ENCODE measurements at places on chromosomes 4 and X.

- DNase-seq = no peak
Measured at GRCh38 chr4:73019462-73020047, 50.0 kb downstream of the COX18 start.

- DNase-seq = no peak
Measured at GRCh38 chr4:188154668-188155405, 15.6 kb downstream of the TRIML1 start.

DNA sequence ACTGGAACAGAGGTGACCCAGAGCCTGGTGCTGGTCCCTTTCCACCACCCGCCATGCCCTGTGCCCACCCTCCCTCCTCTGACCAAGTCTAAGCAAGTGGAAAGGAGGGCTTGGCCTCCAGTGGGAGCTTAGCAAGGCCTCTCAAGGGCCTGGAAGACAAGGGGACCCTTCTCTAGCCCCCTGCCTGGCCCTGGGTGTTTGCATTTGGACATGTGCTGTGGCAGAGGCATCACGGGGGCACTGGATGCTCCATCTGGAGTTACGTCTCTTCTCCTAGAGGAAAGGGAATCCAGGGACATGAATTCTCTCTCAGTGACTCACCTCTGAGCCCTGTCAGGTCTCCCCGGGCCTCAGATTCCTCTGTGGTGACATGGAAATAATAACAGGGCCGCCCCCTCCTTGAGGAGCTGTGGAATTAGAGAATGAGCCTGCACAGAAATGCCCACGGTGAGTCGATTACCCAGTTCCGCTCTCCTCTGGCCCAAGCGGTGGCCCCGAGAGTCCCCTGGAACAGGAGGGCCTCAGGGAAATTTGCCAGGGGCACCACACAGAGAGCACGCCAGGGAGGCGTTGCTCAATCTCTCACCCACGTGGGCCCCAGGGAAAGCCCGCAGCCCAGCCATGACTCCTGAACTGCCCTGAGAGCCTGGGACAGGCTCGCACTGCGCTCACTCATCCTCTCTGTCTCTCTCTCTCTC is 189.6 kb downstream of the BCOR start:
- DNase-seq = peak; percentile 87

GRCh38 chr4:141352909-141353525 is 132.3 kb downstream of the ZNF330 start:
- DNase-seq = no peak

- no peak for DNase-seq
Measured at GRCh38 chr4:137647375-137647774, 115.1 kb upstream of the PCDH18 start.

DNA sequence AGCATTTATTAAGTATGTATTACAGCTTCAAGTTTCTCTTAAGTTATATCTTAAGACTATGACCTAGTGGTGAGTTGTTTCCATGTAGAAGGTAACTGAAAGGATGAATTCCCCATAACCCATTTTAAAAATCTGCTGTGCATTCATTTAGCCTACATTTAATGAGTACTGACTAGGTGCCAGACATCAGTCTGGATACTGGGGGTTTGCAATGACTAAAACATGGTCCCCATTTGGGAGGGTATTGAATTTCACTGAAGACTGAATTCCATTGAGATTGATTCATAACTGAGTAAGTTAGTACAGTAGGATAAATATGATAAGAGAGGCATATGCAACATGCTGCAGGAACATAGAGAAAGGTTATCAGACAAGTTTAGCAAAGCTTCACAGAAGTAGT is 241.5 kb downstream of the FRAS1 start:
- no peak for DNase-seq

- no peak for DNase-seq
Measured at GRCh38 chr4:179071131-179071530, 1628.9 kb upstream of the AGA start.

DNA sequence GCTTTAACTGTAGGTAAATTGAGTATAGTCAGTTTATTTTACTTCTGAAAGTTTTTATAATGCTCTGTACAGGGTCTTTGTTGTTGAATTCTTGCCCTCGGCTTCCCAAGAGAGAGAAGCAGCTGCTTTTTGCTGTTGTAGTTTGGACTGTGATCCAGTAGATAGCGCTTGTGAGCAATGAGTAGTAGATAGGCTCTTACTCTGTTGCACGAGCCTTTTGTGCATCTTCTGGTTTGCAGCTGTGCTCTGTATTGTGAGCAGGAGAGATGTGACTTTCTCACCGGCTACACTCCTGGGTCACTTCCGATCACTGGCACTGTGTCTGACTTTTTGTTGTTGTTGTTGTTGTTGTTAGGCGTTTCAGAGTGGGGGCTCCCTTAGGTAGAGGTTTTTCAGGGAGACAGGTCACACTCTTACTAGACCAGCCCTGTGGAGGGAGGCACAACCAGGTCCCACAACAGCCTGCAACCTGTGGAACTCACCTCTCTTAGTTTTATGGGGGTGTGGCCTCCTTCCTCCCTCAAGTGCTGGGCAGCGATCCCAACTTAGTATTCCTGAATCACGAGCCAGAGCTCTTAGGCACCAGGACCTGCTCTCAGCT is 822.1 kb upstream of the GALNTL6 start:
- no peak for DNase-seq

DNA sequence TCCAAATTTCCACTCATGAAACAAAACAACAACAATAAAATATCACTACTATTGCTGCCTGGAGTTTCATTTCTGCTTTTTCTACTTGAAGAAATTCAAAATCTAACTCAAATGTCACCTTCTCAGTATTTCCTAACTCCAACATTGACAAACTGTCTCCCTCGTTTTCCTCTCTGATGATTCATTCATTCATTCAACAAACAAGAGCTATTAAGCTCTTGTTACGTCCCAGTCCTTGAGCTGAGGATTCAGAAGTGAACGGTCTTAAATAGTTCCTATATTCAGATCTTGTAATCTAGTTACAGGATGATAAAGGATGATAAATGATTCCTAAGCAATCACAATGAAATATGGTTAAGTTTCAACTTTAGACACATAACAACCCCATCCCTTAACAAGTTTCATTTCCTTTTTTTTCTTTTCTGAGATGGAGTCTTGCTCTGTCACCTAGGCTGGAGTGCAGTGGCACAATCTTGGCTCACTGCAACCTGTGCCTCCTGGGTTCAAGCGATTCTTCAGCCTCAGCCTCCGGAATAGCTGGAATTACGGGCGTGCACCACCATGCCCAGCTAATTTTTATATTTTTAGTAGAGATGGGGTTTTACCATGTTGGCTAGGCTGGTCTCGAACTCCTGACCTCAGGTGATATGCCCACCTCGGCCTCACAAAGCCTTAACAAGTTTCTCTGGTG is 1.7 kb downstream of the SLC9B2 start:
- no peak for DNase-seq

- DNase-seq = no peak
Measured at GRCh38 chr4:33149658-33150524, 2429.7 kb downstream of the PCDH7 start.

- no peak for DNase-seq
Measured at GRCh38 chr4:85580489-85580888, 105.5 kb downstream of the ARHGAP24 start.

GRCh38 chr4:174717828-174718227 is 111.2 kb downstream of the GLRA3 start:
- no peak for DNase-seq

GRCh38 chr4:168138143-168138542 is 45.8 kb downstream of the ANXA10 start:
- no peak for DNase-seq

- no peak for DNase-seq
Measured at GRCh38 chr4:8121292-8122015, 37.2 kb downstream of the ABLIM2 start.

DNA sequence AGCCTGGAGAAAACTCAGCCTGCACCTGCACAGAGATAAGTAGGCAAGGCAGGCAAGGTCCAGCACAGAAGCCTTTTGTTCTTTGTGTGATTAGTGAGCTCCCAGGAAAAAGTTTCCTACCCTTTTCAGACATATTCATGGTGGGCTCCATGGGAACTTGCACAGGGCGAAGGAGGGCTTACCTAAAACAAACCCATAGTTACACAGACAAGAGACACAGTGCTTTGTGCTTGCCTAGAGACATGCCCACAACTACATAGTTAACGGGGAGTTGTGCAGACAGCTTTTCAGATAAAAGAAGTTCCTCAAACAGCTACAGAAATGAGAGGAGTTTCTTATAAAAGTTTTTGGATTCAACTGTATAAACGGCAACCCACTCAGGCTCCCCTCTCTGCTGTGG is 180.5 kb downstream of the GLUD2 start:
- no peak for DNase-seq

- DNase-seq = no peak
Measured at GRCh38 chr4:76600447-76600846, 165.4 kb downstream of the SHROOM3 start.

DNA sequence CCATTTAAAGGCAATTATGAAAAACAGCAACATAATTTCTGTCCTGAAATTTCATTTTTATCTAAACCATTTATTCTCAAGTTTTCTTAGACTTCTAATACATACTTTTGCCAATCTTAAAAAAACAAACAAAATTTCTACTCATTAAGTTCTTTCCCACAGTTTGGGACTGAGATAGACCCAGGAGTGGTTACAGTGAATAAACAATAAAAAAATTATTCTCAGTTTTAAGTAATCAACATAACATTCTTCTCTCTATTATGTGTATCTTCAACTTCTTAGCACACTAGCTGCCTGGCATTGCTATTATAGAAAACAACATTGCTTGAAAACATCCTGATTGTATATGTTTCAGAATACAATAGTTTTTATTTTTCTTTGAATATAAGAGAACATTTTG is 532.8 kb downstream of the IL15 start:
- no peak for DNase-seq

DNA sequence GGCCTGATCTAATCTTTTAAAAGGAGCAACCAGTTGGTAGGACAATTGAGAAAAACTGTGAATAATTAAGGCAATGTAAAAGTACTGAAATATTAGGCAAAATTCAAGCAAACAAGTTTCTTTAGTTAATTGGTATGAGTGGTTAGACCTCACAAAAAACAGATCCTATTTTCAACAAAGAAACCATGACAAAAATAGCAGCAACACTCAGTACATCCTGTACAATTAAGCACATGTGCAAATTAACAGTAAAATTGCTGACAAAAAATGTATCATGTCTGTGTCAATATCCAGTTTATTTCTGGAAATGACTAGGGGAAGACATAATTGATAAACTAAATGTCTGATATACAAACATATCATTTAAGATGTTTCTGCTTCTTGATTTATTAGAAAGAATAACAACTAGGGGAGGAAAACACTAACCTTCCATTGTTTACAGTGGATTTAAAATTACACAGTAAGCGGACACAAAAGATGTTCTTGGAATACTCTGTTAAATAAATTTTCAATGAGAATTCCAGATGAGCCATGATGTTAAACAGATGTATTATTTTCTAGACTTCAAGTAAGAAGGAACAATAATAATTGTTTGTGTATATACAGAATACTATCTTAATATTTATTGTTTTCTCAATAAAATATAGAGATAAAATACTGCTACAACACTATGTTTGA is 638.9 kb downstream of the SPRY1 start:
- DNase-seq = no peak

DNA sequence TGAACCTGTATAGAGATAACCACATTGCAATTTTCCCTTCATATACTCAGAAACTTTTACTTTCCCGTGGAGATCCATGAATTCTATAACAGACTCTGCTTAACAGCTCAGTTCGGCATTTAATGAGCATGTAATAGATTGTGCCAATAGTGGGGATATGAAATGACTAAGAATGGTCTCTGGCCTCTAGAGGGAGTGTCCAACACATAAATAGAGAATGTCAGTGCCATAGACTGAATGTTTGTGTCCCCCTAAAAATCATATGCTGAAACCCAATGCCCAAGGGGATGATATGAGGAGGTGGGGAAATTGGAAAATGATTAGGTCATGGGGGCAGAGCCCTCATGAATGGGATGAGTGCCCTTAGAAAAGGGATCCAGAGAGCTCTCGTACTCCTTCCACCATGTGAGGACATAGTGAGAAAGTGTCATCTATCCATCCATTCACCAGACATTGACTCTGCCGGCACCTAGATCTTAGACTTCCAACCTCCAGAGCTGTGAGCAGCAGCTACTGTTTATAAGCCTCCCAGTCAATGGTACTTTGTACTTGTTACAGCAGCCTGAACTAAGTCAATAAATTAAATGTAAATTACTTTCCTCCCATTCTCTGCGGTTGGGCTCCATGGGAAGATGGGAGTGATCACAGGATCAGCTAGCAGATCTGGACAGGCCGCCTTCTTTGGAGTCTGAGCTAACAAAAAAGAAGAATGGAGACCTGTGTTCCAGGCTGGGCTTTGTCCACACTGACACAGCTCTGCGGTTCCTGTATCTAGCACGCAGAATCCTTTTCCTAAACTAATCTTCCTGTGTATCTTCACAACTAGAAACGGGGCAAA is 28.1 kb upstream of the HPSE start:
- no peak for DNase-seq

- DNase-seq = no peak
Measured at GRCh38 chr4:113411496-113411938, 350.0 kb downstream of the CAMK2D start.

- peak; percentile 77 for DNase-seq
Measured at GRCh38 chrX:2500091-2500802, 529 bp downstream of the DHRSX start.

- DNase-seq = no peak
Measured at GRCh38 chr4:11483046-11483445, 54.4 kb upstream of the HS3ST1 start.

- no peak for DNase-seq
Measured at GRCh38 chr4:31194823-31195222, 474.7 kb downstream of the PCDH7 start.

DNA sequence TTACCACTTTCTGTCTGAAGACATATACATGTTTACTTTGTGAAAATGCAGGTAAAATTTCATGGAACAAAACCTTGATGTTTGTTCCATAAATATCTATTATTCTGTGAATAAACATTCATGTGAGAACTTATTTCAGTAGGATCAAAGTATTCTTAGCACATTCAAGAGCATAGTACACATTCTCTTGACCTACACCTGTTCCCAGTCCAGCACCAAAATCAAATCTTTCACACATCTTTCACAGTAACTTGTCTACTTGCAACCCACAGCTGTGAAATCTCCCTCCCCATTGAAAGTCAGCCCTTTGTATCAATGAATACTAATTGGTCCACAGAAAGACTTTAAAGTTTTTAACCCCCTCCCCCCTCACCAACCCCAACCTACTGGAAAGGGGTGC is 283.2 kb downstream of the GPC3 start:
- no peak for DNase-seq

DNA sequence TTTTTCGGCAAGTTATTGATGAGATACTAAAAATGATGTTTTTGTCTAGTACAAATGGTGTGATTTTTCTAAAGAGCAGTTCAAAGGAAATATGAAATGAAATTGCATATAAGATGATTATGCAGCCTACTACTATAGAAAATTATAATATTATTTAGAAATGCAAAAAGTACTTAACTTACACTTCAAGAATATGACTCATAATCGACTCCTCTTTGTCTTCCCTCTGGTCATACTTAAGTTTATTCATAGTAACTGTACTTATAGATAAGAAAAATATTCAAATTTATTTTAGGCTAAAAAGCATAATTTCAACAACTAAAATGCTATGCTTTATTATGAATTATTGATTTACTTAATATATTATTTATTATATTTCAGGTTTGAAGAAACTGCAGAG is 33.2 kb downstream of the CEP44 start:
- DNase-seq = no peak

GRCh38 chr4:88690355-88690754 is 7.3 kb downstream of the NAP1L5 start:
- no peak for DNase-seq

- no peak for DNase-seq
Measured at GRCh38 chr4:98573791-98574190, 84.6 kb downstream of the TSPAN5 start.
